ENCODE measurements at places on chromosomes 4 and X.

- DNase-seq, result no peak
These were observed 38.8 kb downstream of the GAB1 start for GRCh38 chr4:143375326-143376073.

- DNase-seq, result peak; percentile 57
These were observed 121.6 kb downstream of the RASL11B start for GRCh38 chr4:52983563-52984303.

DNA sequence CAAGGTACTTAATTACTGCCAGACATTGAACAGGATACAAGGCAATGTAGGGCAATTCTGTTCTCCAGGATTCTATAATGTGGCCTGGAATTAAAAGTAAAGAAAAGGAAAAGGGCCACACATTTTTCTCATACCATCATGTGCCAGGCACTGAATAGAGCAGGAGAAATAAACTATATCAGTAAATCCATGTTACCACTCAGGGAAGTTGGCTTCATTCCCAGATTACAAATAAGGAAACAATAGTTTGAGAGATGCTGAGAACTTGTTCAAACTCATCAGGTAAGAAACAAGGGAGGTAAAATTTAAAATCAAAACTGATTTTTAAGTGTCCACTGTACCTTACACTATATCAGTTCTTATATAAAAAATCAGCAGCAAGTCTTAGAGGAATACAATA is 645.0 kb upstream of the ATOH1 start:
- no peak for DNase-seq

DNA sequence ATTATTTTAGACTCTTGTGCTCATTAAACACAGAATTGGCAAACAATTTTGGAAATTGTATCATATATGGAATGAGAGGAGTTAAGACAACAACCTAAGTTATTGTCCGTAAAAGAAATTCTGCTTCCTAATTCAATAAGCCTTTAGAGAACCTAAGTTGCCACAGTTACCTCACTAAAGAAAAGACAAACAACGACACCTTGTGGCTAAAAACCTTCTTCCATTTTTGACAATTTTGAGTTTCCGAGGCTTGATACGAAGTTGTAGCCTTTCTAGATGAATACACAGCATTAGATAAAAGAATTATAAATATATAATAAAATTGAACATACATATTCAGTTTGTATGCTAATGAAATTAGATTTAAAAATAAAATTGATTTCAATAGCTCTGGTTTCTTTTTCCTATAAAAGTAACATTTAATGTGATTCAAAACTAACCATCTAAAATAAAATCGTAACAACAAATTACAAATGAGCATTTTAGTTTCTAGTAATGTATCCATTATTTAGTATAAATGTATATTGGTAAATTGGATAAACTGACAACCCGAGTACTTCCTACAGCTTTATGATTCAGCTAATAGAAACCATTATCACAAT is 275.1 kb downstream of the GPM6A start:
- DNase-seq, result peak; percentile 65

GRCh38 chrX:20421275-20421674 is 154.6 kb upstream of the RPS6KA3 start:
- DNase-seq, result no peak

- DNase-seq, result no peak
These were observed 1.9 kb downstream of the LGI2 start for GRCh38 chr4:25028851-25029250.

GRCh38 chr4:138553001-138553845 is 311.1 kb upstream of the SLC7A11 start:
- DNase-seq, result no peak

Measured in fibroblast of skin of right quadriceps (primary cell).